NCI-H748 treated with DMSO at 0.1 percent for 48 hours (cell line): ENCODE measurements at places on chromosomes 16 and 17.

DNA sequence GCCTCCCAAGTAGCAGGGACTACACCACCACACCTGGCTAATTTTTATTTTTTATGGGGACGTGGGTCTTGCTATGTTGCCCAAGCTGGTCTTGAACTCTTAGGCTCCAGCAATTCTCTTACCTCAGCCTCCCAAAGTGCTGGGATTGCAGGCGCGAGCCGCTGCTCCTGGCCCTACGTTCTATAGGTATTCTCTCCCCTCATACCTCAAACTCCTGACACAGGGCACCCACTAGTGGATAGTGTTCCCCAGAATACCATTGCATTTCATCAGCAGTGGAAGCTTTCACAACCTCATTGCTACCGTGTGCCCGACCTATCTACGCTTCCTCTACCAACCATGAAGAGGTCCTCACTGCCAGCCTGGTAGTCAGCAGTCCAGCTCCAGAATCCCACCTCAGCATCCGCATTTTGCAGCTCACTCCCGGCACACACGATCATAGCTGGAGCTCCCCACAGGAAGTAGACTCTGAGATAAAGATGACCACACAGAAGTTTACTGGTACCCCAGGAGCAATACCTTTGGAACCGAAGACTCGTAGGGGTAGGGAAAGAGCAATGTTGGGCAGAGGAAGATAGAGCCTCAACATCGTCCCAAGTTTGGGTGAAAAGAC is 9.3 kb downstream of the CTRB2 start:
- no peak for DNase-seq

DNA sequence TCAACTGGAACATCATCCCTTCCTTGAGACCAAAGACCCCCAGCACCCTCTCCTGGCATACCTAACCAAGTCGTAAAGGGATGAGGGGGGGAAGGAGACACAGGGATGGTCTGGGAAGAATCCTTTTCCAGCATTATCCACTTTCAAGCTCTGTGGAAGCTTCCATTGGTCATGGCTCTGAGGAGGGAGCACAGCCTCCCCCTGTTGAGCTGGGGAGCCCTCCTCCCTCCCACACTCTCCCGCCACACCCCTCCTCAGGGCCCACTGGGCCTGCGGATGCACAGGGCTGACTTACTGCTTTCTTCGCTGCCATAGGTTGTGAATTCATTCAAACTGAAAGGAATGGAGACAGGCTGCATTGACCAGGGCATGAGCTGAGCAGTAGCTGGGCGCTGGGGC is 12.4 kb downstream of the CSF3 start:
- no peak for DNase-seq

- DNase-seq, result no peak
Measured at GRCh38 chr16:55116165-55116920, 185.7 kb downstream of the IRX5 start.

DNA sequence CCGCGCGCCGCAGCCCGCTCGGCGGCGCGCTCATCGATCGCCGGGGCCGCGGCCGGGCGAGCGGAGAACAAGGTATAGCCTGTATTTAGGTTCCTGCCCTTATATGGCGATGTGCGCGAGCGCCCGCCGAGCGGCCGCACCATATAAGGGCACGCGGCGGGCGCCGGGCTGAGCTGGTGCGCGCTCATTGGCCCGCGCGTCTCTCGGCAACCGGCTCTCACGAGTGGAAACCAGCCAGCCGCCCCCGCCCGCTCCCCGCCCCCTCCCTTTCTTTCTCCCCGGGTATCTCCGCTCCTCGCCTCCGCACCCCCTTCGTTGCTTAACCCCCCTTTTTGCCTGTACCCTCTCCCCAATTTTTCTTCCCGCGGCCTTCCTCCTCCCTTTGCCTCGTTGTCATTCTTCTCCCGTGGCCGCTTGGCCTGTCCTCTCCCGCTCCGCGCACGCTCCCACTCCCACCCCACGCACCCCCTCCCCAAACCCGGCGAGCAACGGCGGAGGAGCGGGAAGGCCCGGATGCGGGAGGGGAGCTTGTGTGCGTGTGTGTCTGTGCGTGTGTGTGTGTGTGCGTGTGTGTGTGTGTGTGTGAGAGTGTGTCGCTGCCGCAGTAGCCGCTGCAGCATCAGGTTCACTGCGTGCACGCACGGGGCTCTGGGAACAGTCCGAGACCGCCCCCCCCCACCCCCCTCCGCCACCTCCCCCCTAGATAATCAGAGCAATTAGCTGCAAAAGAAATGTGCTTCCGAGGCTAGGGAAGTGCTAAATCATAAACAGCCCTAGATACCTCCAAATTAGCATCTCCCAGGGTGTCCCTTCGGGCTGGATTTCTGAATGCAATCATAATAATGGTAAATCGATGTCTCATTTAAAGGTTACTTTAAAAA is 13.5 kb upstream of the CBX8 start:
- DNase-seq, result peak; percentile 74

DNA sequence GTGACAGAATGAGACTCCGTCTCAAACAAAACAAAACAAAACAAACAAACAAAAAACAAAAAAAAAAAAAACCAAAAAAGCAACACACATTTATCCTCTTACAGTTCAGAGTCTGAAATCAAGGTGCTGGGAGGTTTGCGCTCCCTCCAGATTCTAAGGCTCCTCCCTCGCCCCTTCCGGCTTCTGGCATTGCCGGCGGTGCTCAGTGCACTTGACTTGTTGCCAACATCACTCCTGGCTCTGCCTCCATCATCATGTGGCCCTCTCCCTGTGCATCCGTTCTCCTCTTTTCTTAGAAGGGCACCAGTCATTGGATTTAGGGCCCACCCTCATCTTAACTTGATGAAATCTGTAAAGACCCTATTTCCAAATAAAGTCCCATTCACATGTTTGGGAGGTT is 73.8 kb downstream of the RBFOX3 start:
- DNase-seq, result no peak

DNA sequence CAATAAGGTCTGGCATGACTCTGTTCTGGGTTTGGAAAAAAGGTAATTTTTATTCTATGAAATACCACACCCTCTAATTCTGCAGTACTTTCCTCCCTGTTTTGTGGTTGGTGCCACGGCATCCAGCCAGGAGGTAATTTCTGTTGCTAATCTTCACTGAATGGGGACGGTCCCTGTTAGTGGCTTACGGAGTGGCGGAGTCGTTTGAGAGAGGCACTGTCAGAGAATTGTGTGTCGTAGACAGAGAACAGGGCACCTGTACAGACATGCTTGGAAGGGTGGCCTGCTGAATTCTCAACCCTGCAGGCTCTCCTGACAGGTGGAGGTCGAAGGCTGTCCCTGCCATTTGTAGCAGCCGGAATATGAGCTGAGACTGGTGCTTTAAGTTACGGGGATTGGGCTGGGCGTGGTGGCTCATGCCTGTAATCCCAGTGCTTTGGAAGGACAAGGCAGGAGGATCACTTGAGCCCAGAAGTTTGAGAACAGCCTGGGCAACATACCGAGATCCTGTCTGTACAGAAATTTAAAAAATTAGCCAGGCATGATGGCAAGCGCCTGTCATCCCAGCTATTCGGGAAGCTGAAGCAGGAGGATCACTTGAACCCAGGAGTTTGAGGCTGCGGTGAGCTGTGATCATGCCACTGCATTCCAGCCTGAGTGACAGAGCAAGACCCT is 33.2 kb downstream of the EEF2K start:
- no peak for DNase-seq

DNA sequence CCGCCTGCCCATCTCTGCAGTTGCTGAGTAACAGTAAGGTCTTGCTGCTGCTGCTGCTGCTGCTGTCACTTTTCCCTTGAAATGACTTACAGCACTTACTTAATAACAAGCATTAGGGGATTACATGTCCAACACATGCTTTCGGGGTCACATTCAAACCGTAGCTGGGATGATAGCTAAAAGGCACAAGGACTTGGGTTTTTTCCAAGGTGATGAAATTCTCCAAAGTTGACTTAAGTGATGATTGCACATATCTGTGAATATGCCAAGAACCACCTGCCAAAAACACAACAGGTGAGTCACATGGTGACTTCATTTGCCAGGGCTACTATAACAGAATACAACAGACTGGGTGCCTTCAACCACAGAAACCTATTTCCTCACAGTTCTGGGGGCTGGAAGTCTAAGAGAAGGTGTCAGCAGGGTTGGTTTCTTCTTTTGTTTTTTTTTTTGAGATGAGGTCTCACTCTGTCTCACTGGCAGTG is 121.9 kb upstream of the TNRC6C start:
- no peak for DNase-seq

DNA sequence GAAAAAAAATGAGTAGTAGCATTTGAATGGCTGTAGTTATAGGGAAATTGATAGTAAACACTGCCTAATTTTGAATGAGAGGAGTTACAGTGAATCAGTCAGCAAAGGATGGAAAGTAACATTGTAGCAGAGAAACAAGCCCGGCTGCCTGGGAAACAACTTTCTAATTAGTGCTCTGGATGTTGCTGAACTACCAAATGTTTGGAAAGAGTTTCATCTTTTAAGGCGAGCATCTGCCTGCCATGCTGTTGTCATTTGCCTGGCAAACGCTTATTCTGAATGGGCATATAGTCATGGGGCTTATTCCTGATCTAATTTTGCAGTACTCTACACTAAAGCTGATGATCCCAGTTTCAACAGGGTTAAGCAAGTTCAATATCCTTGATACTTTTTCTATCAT is 138.6 kb downstream of the CDH11 start:
- DNase-seq, result no peak

GRCh38 chr16:35011-35677 is 18.3 kb downstream of the POLR3K start:
- DNase-seq, result no peak

DNA sequence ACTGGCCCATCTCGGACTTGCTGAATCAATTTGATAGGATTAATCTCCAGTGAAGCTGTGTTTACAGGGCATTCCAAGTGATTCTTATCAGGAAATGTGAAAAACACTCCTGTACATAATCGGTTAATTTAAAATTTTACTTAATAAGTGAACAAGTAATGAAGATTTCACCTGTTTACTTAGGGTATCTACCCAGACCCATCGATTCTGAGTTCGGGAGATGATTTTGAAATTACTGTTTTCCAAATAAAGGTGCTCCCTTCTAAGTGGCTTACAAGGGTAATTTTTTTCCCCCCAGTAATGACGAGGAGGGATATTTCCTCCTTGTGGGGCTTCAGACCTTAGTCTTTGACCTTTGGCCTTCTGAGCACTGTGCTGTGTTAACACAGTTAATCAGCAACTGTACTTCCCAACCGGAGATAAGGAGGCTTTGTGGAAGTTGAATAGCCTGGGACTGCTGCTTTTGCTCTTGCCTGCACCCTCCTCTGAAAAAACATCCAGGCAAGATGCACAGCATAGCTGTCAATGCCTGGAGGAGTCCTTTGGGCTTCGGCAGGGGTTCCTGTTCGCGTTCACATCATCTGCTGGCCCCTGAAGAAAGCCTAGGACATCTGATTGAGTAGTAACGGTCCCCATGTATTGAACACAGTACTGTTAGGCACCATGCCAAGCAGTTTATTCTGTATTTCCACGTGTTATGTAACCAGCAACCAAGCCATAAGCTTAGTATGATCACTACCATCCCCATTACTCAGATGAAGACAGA is 1.8 kb downstream of the FAHD1 start:
- DNase-seq, result no peak

DNA sequence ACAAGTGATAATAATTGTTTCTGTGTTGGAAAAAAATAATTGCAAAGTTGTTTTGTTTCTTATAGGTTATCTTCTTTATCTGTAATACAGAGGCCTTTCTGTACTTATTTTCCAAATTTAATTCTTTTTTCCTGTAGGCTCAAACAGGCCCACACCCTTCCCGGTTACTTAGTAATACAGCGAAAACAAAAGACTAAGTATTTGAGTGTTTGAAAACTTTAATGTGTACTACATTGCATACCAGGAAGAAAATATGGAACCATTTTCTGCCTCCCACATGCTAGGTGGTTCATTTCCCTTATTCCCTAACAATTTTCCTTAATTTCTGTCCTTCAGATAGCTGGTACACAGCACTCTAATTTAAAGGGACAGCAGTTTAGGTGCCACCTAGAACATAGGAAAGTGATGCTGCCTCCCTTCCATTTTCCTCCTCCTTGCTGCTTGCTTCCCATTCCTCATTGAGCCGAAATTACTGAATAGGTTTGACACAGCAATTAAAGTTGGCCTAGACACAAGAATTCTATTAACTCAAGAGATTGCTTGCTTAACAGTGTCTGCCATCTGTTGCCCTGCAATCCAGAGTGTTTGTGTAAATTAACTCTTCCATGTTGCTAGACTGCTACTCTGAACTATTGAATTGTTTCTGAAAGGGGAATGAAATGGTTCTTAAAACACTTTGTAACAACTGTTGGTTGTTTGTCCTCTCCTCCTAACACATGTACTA is 24.2 kb downstream of the CYB5B start:
- no peak for DNase-seq

DNA sequence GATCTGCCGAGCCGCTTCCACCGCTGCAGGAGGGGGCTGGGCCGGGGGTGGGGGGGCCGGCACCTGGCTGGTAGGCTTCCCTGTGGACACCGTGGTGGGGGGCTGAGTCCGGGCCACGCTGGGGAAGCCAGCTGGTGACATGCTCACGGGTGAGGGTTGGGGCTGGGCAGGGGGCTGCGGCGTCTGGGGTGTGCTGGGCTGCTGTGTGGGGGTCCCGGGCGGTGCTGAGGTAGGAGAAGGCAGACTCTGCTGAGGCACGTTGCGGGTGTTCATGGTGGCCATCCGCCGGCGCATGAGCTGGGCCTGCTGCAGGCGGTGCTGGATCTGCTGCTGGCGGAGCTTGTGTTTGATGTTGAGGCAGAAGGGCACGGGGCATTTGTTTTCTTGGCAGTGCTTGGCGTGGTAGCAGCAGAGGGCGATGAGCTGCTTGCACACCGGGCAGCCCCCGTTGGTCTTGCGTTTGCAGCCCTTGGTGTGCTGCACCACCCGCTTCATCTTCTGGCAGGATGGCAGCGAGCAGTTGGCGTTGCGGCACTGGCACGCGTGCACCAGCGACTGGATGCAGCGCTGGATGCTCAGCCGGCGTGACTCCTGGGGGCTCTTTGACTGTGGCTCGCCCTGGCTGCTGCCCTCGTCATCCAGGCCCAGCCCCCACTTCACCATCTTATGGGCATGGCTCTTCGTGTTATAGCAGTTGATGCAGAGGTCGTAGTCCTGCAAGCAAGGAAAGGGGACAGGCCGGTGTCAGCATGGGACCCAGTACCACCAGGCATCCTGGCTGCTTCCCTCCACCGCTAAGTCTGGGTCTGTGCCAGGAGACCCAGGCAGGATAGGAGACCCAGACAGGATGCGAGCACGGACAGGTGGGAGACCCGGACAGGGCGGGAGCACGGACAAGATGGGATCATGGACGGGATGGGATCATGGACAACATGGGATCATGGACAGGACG is 12.1 kb upstream of the TRAP1 start:
- no peak for DNase-seq

DNA sequence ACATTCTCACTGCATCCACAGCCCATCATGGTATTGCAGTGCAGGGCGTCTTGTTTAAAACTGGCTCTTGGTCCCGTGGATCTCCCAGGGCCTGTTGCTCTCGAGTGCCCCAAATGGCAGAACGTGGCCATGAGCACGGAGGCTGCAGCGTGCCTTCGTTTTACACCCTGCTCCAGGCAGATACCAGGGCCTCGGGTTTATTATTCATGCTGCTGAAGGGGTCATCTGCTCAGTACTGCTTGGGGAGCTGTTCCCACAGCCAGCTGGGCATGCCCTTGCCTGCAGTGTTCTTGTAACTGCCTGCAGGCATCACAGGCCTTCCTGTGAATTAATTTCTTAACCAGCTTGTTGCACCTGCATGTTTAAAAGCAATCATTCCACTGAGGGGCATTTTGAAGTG is 129.7 kb upstream of the CHMP6 start:
- DNase-seq, result no peak
